GM12865 (cell line): ENCODE measurements at places on chromosomes 7 and 10.
A peak's percentile ranks its signal among the peaks of the same experiment; 100 is the strongest.

DNA sequence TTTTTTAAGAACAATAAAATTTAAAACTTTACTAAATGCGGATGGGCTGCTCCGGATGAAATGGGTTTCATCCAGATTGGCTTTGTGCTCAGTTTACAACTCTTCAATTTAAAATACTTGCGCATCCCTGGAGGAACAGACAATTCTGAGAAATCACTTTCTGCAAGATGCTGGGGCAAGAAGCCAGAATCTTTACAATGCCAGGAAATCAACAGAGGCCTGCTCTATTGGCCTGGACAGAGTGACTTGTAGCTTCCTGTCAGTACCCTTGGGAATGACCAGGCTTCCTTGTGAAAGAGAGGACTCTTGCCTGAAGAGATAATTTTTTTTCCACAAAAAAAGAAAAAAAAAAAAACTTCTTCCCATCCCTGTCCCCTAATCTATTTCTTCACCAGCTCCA lies 3.9 kb upstream of the FAM13C start:
- no peak for DNase-seq

- no peak for DNase-seq
These were observed 23.5 kb downstream of the AOC1 start for GRCh38 chr7:150875791-150876190.

- no peak for DNase-seq
These were observed 48.0 kb downstream of the MALSU1 start for GRCh38 chr7:23347033-23347681.

DNA sequence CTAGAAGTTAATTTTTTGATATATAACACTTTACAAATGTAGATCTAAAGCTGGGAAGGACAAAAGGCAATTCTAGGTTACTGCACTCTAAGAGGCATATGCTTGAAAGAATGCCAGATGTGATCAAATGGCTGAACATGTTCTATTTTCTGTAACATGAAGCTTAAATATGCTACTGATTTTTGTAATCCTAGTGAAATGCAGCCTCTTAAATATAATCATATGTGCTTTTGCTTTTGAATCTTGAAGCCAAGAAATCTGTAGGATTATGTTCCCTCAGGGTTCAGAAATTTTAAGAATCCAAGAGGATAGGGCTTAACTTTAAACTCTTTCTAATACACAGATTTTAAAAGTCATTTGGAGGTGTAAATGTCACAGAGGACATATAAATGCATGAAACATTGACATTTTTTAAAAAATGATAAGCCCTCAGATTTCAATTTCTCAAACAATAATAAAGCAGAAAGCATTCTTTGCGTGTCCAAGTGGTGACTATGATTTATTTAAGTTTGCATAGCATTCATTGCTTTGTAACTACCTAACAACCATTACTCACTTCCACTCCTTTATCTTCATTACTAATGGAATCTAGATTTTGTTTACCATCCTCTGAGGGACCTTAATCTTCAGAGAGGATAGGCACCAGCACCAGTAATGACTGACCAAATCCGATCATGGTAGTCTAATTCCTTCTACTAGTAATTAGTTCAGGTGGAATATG lies 170.4 kb downstream of the MAGI2 start:
- no peak for DNase-seq

DNA sequence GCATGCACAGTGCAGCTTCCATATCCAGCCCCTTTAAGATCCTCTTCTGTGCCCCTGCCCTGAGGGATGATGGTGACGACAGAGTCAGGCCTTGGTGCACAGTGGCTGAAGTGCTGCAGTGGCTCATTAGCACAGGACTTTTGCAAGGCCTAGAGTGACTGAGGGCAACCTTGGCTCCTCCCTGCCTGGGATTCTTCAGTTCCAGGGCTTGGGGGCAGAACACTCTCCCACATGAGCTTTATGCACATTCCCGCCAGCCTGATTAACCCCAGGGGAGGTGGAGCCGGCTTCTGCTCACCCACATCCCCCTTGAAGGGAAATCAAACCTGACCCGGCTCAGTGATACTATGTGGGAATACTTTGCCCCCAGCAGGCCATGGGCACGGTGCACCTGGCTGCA lies 253.4 kb downstream of the GALNT17 start:
- DNase-seq: no peak

- DNase-seq: no peak
These were observed 303.5 kb downstream of the NEBL start for GRCh38 chr10:20593649-20594048.

DNA sequence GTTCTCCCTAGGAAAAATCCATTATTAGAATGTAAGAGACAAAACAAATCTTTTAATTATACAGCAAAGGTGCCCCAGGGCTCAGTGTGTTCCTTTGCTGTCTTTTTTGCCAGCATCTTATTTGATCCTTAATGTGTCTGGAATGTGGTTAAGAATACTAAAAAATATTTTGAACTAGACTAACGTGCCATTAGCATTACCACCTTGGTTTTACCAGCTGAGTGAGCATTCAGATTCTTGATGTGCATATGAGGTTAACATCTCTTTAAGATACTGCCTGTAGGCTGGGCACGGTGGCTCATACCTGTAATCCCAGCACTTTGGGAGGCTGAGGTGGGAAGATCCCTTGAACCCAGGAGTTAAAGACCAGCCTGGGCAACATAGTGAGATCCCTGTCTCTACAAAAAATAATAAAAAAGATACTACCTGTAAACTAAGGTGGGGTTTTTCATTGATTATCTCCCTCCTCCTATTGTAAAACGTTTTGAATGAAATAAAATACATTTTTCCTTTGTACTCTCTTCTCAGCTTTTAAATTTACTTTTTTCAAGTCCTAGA lies 96.6 kb downstream of the CCNY start:
- no peak for DNase-seq

- no peak for DNase-seq
These were observed 188.4 kb downstream of the CYP26A1 start for GRCh38 chr10:93261961-93262610.

DNA sequence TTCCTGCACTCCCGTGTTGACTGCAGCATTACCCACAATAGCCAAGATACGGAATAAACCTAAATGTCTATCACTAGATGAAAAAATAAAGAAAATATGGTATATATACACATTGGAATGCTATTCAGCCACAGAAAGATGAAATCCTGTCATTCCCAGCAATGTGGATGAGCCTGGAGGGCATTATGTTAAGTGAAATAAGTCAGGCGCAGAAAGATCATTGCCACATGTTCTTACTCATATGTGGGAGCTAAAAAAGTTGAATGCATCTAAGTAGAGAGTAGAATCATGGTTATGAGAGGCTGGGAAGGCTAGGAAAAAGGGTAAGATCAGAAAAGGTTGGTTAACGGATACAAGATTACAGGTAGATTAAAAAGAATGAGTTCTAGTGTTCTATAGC lies 219.1 kb upstream of the MKI67 start:
- DNase-seq: no peak

DNA sequence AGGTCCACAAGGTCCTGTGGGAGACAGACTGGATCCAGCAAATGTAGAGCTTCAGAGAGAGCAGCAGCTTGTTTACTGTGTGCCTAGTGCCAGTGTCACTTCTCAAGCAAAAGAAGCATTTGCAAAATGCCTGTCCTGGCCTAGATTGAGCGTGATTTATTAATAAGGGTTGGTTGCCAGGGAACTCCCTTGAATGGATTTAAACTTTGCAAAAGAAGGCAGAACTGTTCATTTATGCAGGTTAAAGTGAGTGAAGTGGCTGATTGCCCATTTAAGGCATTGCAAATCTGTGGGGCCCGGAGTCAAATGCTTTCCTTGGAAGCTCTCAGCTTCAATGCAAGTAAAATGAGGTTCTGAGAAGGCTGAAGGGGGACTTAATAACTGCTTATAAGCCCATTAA lies 71.3 kb downstream of the CDHR3 start:
- DNase-seq: no peak

DNA sequence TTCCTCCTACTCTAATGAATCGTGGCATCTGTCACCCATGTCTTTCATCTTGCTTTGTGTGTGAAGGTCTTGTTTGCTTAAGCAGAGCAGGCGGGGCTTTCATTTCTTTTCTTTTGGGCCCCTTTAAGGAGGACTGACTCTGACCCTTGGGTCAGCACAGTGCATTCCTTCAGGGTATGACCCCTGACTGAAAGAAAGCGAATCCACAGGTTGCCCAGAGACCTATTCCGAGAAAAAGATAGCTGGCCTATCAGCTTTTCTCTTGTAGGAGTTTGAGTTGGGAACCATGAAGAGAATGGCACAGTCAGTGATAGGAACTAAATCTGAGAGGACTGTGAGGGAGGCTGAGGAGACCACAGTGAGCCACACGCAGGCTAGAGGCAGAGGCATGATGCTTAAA lies 193.2 kb upstream of the CDCA7L start:
- no peak for DNase-seq

- peak; percentile 58 for DNase-seq
These were observed 9.4 kb downstream of the HACD1 start for GRCh38 chr10:17607603-17608332.

GRCh38 chr7:91598791-91599190 lies 281.7 kb downstream of the MTERF1 start:
- DNase-seq: no peak

DNA sequence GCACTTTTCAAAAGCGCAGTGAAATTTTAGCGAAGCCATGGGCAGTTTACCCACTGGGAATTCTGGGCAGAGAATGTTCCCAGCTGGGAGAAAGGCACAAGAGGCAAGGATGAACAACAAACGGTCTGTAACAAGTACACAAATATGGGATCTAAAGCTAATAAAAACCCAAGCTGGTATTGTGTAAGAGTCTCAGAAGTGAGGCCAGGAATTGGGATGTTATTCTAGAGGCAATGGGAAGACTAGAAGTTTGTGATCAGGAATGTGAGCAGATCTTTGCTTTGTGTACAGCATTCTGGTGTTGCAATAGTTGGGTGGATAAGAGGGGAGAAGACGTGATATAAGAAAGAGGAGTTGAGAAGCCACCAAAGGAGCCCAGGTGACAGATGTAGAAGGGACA lies 15.0 kb downstream of the FZD9 start:
- DNase-seq: no peak

GRCh38 chr7:100127866-100128636 lies 1.3 kb downstream of the MBLAC1 start:
- DNase-seq: peak; percentile 37
